ENCODE measurements at places on chromosomes 5 and 9.

- no peak for DNase-seq
Measured at GRCh38 chr5:173741729-173742431, 125.4 kb upstream of the BOD1 start.

DNA sequence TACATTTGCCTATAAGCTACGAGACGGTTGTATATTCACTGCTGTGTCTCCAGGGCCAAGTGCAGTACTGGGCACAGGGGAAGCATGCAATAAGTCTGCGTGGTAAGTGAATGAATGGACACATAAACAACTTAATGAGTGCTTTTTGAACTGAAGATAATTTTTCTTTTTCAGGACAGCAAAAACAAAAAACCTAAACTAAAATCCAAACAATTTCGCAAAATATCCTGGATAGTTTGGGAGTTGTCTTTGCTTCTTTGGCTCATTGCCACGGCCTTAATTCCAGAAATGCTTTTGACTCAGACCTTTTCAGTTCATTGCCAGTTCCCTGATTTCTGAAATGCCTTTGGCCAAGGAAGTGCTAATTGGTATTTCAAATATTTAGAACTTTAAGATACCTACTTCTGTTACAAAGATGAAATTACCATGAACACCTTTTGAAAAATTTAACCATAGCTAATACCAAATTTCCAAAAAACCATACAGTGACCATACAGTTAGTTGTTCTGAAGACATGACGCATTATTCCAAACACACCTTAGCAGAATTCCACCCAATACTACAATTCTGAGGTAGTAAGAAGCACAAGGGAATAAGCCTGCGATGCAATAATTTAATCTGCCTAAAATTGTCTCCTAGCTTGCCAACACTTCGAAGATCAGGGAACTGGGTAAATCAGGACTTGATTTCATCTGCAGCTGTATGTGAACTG is 42.8 kb downstream of the TEK start:
- DNase-seq = no peak

- DNase-seq = no peak
Measured at GRCh38 chr9:114416290-114416689, 28.5 kb upstream of the AKNA start.

DNA sequence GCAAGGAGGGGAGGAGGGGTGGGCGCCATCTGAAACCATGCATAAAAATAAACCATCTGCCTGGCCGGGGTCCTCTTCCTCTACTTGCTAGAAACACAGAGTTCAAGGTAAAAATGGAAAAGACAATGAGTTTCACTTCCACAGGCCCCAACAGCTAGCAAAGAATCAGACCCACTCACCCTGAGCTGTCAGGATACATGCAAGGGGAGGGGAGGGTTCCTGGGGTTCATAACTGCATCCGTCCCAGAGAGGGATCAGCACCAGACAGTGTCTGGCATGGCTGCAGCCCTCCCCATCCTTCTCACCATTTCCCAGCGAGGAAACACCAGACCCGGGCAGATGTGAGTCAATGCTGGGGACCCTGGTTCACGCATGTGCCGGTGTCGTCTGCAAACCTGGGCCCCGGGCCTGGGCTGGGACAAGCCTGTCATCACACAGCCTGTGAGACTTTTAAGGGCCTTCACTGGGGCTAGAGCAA is 55.4 kb downstream of the SEMA4D start:
- DNase-seq = no peak

DNA sequence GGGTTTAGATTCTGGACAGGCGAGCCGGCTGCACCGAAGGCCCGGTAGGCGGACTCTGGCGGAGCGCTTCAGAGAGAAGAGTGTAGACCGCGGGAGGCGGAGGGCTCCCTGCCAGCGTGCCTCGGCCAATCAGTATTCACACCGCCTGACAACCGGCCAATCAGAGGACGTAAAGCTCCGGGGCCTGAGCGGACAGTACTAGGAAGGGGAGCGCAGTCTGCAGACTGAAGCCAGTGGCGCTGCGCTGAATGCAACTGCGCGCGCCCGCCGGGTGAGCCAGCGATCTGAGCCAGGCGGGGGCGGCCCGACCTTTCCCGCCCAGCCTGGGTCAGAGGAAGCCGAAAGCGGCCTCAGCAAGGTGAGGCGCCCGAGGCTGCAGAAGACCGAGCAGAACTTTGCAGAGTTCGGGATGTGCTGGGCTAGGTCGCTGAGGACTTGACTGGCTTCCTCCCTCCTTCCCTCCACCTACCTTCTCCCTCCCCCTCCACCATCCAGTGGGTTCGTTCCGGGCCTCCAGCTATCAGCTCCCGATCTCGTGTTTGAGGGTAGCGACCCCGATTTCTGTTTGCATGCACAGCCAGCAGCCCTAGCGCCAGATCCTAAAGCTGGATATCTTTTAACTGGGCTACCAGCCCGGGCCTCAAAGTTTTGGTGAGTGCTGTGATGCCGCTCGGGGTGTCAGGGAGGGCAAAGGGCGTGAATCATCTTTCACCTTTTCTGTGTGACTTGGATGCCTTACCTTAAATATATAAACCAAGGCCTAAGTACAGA is at the start of gene DMRT2:
TSS of gene DMRT2 (plus strand) at position 233 of the 771 bp plus-strand sequence. CDS start 1,257 bp downstream, outside the sequence.
- peak; percentile 92 for DNase-seq

DNA sequence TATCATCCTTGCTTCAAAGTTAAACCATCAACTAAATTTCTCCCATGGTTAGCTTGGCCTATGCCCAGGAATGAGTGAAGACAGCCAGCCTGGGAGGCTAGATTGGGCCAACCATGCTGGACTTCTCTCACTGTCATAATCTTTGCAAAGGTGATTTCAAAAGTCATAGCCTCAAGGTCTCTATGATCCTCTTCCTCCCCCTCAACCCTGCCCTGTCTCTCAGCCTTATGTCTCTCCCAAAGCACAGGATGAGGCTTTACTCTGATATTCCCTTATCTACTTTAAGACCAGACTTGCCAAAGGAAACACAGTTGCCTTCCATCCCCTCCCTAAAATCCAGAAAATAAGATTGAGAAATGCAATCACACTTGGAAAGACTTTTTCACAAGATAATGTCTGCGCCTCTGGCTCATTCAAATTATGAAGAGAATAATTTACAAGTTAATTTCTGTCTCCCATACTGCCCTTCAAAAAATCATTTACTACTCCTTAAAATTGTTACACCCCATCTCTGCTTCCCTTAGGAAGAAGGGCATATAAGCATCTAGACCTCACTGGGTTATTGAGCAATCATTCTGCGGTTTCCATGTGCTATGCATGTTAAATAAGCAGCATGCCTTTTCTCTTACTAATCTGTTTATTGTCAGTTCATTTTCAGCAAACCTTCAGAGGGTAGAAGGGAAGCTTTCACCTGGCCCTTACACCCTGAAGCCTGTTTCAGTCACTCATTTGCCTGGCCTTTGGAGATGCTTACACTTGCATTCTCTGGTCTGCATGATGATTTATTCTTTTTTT is 113.8 kb upstream of the ANKRD55 start:
- no peak for DNase-seq

GRCh38 chr9:91933556-91934352 is 16.3 kb downstream of the ROR2 start:
- no peak for DNase-seq

DNA sequence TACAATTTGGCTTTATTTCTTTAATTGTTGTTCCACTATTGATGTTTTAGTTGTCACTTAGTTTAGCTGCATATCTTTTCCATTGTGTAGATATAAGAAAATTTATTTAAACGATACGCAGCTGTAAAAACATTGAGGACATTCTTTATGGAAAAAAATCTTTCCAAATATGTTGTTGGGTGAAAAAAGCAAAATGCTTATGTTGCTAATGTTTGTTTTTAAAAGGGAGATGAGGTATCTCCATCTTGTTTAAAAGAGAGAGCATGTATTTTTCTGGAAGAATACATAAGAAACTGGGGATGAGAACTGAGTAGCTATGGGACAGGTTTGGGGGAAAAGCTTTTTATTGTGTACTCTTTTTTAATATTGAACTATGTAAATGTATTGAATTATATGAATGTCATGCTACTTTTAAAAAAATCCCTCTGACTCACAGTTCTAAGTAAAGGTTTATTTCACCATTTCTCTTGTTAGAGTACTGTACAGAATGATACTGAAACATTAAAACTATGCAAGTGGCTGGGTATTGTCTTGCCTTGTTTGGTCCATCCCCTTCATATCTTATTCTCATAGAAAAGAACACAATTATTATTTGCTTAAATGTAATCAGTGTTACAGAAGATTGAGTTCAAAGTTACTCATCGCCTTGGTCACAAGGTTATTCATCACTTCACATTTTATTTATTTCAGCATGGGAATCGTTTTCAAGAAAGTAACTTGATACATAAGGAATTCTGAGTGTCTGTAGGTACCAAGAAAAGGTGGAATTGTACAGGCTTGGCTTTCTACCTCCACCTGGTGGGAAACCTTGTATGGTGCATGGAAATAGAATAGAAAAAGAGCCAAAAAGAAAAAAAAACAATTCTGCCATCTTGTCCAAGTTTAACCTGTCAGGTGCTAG is 85.8 kb downstream of the RIC1 start:
- peak; percentile 40 for DNase-seq

DNA sequence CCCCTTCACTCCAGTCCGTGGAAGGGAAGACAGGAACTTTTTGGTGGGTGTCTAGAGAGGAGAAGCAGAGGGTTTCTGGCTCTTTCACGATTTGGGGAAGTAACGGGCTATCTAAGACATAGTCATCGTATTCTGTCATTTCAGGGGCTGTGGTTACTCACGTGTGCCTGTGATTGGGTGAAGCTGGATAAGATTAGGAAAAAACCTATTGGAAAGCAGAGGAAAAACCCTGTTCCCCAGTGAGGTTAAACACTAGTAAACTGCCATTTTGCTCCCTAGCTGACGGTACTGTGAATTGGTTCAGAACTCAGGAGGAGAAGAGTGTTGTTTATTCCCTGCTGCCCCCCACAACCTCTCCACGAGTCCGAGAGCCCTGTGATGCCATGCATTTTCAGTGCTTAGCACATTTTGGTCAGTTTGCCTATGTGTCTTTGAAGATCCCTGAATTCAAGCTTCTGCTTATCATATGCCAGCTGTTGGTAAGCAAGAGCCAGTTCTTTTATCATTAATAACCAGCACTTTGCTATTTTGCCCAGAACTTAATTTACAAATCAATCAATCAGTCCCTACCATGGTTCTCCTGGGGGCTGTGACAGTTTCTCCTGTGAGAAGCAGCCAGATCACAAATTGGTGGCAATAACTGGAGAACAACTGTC is 45.1 kb upstream of the ROR2 start:
- DNase-seq = no peak

- DNase-seq = no peak
Measured at GRCh38 chr5:91189480-91190313, 193.4 kb downstream of the ARRDC3 start.

GRCh38 chr9:8534828-8535227 is 735.2 kb upstream of the DMAC1 start:
- no peak for DNase-seq

- no peak for DNase-seq
Measured at GRCh38 chr9:133275105-133276000, at the start of gene ABO. Gene ABO (minus strand): TSS chr9:133275201.

- no peak for DNase-seq
Measured at GRCh38 chr5:173866858-173867679, 21.1 kb upstream of the CPEB4 start.

GRCh38 chr9:132239999-132240840 is 78.4 kb downstream of the NTNG2 start:
- DNase-seq = no peak

DNA sequence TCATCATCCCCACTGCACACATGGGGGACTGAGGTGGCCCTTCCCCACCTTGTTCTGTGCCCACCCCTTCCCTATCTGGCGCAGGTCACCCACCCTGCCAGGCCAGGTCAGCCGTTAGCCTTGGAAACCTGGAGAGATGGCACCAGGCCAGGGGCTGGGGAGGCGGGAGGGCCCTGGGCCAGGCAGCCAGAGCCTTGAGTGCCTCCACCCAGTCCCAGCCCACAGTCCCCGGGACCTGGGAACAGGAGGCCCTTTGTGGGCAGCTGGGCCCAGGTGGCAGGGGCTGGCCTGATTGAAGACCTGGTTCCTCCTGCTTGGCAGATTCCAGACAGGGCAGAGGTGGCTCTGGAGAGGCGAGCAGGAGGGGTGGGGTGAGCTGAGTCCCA is 70.6 kb downstream of the LRSAM1 start:
- DNase-seq = no peak

DNA sequence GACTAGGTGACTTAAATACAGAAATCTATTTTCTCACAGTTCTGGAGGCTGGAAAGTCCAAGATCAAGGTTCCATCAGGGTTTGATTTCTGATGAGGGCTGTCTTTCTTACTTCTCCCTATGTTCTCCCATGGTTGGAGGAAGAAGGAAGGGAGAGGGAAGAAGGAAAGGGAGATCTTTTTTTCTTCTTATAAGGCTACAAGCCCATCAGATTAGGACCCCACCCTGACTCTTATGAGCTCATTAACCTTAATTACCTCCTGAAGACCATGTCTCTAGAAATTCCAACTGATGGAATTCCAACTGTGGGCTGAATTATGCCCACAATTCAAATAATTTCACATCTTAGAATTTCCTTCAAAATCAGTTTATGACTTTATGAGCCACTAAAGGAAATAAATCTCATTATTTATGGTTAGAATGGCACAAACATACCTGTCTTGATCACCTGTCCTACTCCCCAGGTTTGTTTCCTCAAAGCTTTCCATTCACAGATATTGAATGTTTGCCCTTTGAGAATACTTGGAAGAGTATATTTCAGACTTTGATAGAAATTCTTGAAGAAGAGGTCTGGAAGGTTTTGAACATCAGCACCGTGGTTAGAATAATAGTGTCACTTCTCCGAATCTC is 7.6 kb downstream of the PPWD1 start:
- no peak for DNase-seq

- DNase-seq = no peak
Measured at GRCh38 chr5:171269717-171270116, 39.3 kb upstream of the TLX3 start.

DNA sequence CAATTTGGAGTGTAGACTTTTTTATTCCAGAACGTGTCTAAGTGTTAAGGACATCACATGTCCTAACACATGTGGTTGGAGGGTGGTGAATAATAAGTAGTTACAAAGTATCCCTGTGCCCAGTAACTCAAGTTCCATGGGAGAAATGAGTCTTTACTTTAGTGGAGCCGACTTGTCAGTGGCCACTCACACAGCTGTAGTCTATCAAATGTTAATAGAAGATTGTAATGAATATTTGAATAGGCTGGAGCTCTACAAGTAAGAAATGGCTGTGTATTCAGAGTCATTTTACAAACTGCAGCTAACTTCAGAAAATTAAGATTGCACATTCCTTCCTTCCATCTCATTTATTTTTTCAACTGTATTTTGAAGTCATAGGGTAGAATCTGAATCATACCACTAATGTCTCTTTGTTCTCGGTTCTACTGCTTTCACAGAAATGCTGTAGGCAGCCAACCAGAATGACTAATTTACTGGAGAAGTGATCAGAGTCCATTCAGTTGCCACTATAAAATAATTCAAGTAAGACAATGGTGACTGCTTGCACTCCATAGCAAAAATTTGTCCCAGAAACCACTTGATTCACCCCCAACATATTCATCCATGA is 394.8 kb downstream of the NR2F1-AS1 start:
- DNase-seq = no peak

- no peak for DNase-seq
Measured at GRCh38 chr9:4822057-4822456, 29.3 kb downstream of the RCL1 start.

DNA sequence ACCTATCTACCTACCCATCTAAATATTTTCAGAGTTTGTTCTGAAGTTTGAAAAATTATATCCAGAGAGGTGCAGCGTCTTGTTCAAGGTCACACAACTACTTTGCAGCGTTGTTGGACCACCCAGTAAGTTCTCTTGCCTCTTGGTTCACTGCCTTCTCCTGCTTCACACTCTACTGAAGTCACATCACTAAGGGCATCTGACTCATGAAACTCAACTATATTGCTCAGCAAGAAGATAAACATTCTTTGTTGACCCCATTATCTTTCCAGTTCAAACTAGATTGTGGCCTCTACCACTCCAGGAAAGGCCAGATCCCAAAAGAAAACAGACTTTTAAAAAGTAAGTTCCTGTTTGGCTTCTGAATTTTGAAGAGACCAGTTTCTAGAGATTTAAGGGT is 326.9 kb downstream of the SLIT3 start:
- DNase-seq = no peak

All from left kidney (tissue), 8 donors.